ENCODE measurements at places on chromosomes 6 and 20.

DNA sequence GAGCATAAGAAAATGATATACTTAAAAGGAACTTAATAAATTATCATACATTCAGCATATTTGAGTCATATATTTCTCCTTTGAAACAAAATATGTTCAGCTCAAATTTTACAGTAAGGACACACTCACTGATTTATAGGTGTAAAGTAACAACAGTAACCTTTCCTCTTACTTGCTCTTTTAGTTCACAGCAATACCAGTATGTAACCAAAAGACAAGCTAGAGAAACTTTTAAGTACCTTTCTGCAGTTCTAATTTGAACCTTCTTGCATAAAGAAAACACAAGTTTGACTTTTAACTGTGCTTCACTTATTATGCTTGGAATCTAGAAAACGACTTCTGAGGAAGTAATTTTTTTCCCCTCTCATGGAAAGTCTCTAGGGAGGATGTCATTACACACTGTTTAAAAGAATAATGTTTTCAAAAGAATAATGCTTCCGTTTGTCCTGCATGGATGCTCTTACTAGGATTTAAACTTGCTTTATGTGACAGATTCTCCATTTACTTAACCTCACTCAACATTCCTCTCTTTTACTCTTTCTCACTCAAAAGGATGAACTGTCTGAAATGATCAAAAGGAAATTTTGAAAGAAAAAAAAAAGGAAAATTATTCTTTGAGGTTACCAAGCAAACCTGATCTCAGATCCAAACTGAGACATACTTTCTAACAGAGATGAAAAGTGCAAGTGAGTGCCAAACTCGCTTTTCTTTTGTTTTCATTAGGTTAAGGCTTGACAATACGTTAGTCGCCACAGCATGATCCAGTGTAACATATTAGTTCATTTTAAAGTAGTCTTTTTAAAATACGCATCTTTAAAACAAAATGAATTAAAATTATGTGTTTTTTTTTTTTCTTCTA lies 22.4 kb upstream of the CALHM6 start:
- DNase-seq: no peak

- no peak for DNase-seq
Measured at GRCh38 chr20:53226826-53227225, 254.7 kb downstream of the TSHZ2 start.

GRCh38 chr6:29763491-29764289 lies 40.5 kb downstream of the HLA-F start:
- no peak for DNase-seq

GRCh38 chr6:122140031-122140430 lies 259.4 kb upstream of the HSF2 start:
- DNase-seq: no peak

GRCh38 chr6:148525453-148525852 lies 182.8 kb downstream of the SASH1 start:
- DNase-seq: no peak

GRCh38 chr6:134103006-134103405 lies 50.6 kb upstream of the SLC2A12 start:
- DNase-seq: no peak

DNA sequence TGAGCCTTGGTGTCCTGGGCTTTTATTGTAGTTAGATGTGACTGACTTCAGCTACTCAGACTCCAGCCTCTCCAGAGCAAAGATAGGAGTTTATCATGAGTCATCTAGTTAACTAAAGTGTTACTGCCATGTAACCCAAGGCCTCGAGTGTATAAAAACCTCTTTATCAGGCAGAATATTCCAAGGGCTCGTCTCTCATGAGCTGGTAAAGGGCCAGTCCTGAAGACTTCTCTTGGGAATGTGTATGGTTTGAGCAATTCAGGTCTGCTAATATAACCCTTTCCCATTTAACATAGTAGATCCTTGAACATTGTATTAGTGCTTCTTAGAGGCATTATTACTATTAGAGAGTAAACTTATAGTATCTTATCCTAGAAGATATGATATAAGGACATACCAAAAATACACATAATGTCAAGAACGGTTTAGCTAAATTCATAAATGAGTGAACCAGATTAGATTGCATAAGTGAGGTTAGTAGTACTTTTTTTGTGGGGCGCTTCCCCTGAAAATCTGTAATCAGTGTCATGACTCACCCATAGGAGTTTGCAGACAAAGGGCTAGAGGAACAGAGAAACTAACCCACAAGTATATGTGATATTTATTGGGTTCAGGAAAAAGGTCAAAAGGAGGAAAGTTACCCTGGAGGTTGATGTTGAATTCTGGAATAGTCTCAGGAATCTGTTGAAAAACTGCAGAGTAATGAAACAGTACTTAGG lies 16.0 kb downstream of the DSE start:
- DNase-seq: no peak

GRCh38 chr20:46030284-46031013 lies 1.4 kb downstream of the SLC12A5 start:
- no peak for DNase-seq

GRCh38 chr6:21219856-21220255 lies 373.7 kb upstream of the SOX4 start:
- DNase-seq: no peak

- DNase-seq: no peak
Measured at GRCh38 chr20:10404023-10404628, 29.9 kb downstream of the MKKS start.

DNA sequence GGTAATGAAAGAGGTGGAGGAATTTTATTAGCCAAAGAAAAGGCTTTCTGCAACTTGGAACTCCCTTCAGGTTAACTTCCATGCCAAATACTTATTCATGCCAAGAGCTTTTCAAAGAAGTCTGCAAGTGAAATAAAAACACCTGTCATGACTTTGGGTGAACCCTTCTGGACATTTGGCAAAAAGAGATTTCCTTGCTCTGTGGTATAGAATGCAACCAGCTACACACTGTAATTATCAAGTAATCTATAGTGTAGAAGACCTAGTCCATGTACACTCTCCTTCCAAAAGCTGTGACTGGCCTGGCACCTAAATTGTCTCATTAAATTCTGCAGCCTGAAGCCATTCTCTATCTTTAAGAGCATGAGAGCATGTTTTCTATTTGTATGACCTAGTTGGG lies 232.3 kb downstream of the COL12A1 start:
- DNase-seq: no peak

GRCh38 chr6:114007516-114007915 lies 36.6 kb upstream of the HDAC2 start:
- DNase-seq: no peak

DNA sequence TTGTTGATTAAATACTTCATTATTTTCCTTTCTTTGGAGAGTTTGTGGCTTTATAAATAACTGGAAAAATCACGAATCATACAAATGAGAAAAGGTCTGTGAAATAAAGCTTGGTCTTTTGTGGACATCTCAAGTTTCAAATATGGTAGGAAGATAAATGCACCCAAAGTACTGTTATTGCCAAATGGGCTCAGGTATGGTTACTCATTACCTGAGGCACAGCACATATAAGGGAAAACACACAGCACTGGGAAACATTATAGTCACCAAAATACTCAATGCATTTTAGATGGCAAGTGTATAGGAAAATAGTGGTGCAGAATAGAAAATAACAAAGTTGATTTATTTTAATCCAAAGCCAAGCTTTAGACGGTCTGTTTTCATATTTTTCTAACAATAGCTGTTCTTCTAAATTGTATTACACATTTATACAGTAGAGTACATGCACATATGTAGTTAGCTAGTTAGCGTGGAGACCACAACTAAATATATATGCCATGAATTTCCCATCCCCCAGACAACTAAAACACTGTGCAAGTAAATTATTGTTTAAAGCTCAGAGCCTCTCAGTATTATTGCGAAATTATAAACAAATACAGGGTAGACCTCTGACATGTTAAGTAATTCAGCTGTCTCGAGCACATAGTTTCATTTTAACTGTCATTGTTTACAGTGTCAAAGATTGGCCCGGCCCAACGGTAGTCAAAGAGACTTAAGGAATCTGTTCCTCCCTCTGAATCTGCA lies 336.0 kb downstream of the SYNE1 start:
- DNase-seq: no peak

DNA sequence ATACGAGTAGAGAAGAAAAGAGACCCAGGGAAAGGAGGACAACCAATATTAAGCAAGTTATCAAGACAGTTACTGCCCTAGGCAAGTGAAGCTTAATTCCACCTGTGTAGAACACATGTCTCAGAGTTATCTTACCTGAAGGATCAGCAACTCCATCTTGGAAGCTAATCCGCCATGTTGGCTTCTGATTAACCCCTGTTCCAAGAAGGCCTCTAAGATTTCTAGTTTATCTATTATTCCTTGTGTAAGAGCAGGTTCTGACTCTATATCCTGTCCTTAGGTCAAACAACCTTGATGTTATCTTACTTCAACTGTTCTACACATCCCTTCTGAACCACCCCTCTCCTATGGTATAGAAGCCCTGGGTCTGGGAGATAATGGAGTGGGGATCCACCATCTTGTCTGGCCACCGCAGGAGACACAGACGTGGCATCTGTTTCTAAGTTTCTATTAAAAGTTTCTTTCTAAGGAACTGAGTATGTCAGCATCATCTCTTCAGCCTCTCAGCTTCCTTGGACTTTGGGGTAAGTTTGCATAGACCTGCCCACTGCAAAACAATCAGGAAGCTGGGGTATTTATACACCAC lies 27.7 kb upstream of the PTPN1 start:
- DNase-seq: no peak

DNA sequence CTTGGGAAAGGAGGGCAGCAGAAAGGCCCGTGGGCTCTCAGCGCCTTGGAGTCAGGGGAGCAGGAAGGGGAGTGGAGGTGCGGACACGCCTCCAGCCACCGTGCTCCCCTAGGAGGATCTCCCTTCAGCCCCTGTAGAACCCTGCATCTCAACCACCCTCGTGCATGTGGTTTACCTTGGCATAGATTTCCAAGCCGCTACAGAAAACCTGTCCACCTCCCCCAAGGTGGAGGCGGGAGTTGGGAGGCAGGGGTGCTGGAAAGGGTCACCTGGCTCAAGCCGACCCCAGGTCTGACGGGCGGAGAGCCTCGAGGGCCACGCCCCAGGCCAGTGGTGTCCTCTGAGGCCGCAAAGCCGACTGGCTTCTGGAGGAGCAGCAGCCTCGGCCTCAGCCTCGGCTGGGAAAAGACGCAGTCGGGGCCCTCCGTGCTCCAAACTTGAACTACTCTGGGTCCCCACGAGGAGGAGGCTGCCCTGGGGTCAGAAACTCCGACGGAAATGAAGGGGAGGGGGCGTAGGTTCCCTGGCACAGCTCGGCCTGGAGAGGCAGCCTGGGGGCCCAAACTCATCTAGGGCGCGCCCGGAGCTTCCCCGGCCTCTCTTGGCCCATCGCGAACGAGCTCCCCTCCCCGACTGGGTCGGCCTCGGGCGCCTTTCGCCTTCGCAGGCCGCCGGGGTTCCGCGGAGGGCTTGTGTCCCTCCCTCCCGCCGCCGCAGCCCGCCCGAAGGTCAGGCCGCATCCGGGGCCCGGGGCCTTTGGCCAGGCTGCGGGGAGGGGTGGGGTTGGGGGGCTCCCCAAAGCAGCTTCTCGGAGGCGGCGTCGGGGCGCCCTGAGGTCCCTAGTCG lies 6.3 kb upstream of the FOXF2 start:
- DNase-seq: peak; percentile 12

GRCh38 chr20:63121749-63122405 lies 94.1 kb downstream of the YTHDF1 start:
- no peak for DNase-seq

DNA sequence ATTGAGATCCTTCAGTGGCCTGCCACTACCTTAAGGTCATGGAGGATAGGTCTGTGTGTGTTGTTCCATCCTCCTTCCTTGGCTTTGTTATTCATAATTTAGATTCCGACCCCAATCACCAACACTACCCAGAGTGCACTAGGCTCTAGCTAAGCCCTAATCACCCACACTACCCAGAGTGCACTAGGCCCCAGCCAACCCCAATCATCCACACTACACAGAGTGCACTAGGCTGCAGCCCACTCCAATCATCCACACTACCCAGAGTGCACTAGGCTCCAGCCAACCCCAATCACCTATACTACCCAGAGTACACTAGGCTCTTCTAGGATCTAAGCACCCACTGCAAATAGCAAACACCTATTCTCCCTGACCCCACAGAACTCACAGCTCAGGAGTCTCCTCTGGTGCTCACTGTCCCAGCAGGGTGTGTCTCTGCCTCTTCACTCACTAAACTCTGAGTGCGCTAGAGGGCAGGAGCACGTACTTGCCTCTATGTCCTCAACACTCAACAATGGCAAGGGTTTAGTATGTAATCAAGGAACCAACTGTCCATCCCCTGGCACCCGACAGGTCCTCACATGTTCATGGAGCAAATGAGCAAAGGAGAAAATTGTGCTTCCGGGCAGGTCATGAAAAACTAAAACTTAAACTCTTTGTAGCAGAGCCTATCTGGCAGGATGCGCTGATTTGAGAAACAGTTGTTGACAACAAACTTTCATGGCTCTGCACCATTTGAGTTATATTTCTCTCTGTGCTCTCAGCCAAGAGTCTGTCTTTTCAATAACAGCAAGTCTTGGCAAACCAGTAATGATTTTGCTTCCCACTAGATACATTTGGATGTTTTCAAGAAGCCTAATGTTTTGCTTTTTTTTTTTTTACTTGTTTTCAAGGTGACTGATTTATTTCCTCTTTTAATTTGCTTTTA lies 54.3 kb downstream of the SLC22A23 start:
- no peak for DNase-seq

DNA sequence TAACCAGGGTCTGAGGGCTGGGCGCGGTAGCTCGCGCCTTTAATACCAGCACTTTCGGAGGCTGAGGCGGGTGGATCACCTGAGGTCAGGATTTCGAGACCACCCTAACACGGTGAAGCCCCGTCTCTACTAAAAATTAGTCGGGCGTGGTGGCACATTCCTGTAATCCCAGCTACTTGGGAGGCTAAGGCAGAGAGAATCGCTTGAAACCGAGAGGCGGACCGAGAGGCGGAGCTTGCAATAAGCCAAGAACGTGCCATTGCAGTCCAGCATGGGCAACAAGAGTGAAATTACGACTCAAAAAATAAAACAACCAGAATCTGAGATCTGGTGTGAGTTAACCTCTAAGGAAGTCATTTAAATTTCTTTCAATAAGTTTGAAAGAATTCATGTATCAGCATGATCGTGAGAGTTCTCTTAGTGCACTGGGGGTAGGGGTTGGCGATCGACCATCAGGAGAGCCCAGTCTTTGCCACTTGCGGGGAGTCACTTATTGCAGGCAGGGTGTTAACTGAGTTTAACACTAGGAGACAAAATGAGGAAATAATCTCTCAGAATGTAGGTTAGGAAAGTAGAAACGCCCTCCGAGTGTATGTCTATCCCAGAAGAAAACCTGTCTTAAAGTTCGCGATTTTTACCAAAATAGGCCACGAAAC lies 206.5 kb upstream of the ZNF184 start:
- DNase-seq: no peak
